ENCODE measurements at places on chromosomes 11 and 22.

DNA sequence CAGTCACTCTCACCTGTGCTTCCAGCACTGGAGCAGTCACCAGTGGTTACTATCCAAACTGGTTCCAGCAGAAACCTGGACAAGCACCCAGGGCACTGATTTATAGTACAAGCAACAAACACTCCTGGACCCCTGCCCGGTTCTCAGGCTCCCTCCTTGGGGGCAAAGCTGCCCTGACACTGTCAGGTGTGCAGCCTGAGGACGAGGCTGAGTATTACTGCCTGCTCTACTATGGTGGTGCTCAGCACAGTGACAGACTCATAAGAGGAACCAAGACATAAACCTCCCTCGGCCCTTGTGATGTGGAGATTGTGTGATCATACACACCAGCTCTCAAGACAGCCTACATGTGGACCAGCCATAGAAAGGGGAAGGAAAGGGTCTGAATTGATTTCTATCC is 113.3 kb downstream of the ZNF280B start:
- DNase-seq, result no peak

DNA sequence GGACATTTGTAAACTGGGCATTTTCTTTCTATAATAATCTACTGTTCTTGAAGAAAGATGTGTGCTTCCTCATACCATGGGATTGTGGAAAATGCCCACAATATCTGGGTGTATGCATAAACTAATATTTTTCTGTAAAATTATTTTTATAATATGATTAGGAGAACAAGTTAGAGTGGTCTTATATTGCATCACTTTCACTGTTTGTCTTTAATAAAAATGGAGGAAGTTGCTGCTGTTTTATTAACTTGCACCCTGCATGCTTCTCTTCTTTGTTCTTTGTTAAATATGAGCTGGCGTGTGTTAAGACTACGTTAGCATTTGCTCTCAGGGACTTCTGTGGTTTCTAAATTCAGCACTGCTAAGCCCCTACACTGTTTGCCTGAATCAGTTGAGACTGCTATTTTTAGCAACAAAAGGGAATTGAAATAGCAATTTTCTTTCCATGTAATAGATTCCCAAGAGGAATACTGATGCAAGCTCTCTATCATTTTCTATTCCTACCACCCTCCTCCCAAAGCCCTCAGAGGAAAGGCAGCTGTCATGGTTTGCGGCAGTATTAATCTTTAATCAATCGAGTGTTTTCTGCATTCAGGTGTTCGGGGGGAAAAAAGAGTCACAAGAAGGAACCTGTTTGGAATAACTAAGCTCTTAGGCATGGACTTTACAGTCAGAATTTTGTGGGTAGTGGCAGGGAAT is 56.1 kb downstream of the HSD17B12 start:
- peak; percentile 52 for DNase-seq

DNA sequence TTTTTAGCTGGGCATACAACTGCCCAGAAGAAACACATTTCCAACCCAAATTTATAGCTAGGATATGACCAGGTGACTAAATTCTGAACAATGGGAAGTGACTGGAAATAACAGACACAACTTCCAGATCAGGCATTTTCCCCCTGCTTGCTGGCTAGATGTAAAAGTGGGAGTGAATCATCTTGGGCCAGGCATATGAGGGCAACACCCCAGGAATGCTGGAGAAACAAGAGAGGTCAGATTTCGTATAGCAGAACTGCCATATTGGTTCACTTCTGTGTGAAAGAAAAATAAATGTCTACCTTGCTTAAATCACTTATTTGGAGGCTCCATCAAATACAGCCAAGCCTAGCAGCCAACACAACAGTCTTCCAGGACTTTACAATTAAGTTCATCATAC is 7.4 kb downstream of the ATL3 start:
- no peak for DNase-seq

DNA sequence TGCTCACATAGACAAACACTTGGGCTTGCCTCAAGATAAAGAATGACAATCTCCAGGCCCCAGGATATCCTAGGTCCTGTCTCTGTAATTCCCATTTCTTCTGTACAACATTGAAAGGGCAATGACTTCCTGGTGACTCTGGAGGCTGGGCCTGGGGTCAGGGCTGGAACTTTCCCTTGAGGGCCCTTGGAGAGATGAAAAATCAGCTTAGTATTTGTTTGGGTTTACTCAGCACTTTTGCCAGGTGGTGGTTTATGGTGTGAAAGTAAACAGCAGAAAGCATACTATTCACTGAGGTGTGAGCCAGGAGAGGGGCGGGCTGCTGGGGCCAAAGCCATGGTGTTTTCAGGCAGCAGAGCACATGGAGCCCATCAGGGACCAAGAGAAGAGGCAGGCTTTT is 214.7 kb upstream of the NARS2 start:
- DNase-seq, result no peak

DNA sequence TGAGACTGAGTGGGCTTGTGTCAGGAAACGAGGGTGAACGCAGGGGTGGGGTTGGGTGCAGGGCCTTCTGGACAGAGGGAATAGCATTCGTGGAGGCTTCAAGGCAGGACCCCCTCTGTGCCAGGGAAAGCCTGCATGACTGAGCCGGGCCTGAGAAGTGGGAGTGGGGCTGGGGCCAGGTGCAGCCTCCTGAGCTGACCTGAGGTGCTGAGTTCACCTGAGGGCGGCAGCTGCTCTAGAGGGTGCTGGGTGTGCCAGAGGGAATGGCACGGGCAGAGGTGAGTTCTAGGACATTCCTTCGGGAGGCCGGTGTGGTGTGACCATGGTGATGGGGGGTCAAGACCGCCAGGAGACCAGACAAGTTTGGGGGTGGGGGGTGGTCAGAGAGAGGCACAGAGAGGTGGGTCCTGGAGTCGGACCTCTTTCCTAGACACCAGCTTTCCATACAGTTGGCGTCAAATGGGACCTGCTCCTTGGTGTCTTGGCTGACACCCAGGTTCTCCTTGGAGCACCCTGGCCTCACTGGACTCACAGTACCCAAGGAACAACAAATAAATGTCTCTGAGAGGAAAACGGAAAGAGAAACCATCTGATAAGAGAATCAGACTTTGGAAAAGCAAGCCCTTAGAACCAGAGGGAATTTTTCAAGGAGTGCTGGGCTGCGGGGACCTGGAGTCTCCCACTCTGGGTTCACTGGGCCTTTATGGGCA is 7.7 kb downstream of the MPPED1 start:
- DNase-seq, result no peak

DNA sequence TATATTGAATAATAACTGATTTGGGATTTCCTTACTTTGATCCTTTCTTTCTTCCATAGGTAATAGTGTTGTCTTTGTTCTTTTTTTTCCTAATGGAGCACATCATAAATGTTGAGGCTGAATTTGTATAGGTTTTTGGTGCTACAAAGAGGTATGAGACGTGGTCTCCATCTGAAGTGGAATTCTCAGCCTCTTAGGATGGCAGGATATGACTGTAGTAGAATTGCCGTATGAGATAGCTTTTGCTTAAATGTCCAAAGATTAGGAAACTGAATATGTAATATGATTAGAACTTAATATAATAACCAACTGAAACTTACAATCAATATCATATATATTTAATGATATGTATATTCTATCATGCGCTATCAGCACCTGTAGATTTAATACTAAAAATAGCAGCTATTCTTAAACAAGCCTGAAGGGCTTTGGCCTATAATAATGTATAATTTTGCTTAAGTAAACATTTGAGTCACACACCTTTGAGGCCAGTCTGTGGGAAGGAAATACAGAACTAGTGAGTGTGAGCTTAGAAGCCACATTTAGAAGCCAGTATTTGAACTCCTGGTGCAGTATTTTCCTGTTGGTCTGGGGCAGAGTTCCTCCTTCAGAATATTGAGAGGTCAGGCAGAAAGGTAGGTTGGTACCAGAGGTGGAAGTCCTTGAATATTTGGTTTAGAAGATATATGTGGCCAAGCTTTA is 62.6 kb downstream of the SWAP70 start:
- no peak for DNase-seq

DNA sequence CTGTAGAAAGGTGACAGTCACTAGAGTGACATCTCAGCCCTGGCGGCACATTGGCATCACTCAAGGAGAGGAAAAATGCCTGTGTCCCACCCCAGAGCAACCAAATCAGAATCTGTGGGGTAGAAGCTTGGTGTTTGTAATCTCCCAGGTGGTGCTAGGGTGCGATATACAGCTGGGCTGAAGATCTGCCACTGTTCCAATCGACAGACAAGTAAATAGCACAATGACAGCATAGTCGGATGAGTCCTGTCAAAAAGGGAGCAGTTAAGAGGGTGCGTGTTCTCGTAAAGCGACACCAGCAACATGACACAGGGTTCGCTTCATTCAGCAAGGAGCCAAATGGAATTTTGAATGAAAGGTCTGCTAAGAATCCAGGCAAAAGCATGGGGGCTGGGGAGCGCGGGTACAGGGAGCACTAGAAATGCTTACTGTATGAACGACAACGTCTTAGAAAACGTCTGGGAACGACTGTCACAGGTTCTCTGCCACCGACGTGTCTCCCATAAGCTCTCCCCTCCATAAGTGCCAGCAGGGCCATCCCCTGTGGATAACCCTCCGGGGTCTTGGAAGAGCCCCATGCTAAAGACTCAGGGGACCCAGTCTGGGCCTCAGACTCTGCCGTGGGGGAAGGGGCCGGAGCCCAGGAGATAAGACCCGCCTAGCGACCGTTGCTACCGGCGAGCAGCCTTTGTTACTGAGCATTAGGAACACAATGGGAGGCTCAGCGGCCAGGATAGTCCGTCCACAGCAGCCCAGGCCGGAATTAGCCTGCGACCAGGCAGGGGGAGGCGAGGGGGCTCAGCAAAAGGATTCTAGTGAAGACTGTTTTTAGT is 20.8 kb downstream of the ADA2 start:
- DNase-seq, result no peak

DNA sequence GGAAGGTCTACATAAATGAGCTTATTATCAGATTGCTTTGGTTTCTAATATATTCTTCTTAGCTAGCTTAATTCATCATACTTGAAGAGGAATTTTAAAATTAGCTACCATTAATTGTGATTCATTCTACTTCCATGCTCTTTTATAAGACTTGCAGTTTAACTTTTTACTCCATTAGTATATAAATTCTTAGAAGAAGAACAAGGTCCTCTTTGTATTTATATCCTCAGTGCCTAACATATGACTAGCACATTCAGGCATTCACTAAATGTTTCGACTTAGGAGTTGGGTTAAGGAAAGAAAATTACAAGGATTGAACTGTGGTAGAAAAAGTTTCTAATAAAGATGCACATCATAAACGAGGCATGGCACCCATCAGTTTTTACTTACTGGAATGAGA is 1135.5 kb downstream of the JRKL start:
- no peak for DNase-seq

DNA sequence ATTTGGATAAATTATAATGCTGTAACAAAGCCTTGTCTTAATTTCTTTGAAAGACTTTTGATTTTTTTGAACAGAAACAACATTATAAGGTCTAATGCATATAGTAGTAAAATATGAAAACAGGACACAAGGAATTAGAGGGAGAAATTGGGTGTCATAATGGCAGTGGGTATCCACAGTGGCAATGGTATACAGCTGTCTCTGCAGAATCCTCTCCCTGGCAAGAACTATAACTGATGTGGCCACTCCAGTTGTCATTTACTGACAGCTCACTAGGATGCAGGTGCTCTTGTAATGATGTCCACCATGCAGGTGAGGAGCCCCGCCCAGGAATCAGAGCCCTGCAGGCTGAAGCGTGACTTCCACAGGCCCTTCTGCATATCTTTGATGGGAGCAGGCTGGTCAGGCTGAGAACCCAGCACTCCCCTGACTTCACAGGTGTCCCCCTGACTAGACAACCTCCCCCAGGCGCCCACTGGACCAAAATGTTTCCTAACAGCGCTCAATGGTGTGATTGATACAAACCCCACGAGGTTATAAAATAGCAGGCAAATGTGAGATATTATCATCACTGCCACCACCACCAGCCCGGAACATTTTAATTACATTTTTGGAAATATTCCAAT is 32.8 kb upstream of the SERPIND1 start:
- no peak for DNase-seq

DNA sequence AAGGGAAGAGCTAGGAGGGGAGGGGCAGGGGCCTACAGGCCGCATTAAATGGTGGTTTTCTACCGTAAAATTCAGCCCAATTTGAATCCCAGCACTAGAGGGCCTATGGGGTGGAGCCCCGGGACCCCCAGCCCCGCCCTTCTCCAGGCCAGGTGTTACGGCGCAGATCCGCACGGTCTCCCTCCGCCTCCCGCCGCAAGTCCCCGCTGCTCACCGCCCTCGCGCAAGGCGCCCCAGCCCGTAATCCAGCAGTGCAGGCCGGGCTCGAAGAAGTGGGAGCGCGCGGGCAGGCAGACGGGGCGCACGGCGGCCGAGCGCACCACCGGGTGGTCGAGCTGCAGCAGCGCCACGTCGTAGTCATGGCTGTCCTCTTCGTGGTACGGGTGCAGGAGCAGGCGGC is 17.3 kb downstream of the KCTD17 start:
- DNase-seq, result no peak

DNA sequence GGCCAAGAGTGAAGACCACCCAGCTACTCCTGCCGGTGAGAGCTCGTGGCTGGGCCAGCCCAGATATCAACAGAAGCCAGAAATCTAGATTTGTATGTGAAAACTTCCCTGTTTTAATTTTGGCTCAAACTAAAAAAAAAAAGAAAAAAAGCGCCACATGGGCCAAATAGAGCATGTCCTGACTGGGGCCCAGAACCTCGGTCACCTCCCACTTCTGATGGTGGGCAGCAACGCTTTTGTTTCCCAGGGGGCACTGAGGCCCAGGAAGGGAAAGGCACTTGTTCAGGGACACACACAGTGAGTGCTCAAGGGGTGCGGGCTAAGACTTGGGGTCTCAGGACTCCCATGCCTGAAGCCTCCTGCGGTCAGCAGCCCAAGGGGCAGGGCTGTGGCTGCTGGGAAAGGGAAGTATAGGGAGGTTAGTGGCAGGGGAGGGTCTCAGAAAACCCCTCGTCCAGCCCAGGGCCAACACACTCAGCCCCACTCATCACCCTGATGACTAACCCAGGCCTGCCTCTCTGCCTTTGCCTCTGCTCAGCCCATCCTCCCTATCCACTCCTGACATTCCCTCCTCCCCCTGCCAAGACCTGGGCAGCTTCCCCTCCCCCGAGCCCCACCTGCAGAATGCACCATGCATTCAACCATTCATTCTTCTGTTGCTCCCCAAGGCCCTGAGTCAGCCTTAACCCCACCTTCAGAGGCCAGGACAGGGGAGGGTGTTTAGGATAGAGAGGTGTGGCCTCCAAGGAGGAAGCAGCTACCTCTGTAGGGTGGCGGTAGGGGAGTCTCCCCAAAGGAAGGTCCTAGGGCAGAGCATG is 30.0 kb upstream of the TCF20 start:
- no peak for DNase-seq

DNA sequence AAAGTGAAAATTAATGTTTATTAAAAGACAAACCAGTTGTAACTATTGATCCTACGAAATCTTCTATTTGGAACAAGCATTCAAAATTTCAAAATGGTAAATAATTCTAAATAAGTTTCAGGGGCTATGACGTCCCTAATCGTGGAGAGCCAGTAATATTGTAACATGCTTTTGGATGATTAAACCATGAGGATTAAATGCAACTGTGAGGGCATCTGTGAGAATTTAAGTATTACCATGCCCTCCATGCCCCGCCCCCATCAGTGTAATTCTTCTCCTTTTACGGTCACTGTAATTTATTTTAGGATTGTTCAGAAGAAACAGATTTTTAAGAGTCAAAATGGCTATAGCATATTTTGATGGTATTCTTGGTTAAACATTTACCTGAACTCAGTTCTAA is 133.2 kb downstream of the APOL5 start:
- DNase-seq, result no peak

GRCh38 chr11:19766206-19766605 is 53.6 kb downstream of the NAV2 start:
- DNase-seq, result no peak
